Smooth muscle cell of the pulmonary artery (primary cell): ENCODE measurements at places on chromosomes 6 and 20. TPM values are rescaled to one million over a fixed set of nuclear protein-coding genes. Genes with fewer than 3 reads are reported as not detected.

PHF1 gene
- total RNA-seq = 25.1 and 30.0 TPM in 2 replicates

C20orf204 gene
- 0.65 and 0.76 TPM in 2 replicates for total RNA-seq

GRM1 gene
- 0.07 TPM in 2 replicates for total RNA-seq

ROS1 gene
- 0.07 TPM in 2 replicates for total RNA-seq

AGER gene
- total RNA-seq = 0.30 and 0.33 TPM in 2 replicates

C4A gene
- total RNA-seq = 9.4 and 12.3 TPM in 2 replicates

MTHFD1L gene
- total RNA-seq = 75.5 and 81.9 TPM in 2 replicates

PGC gene
- total RNA-seq = not detected in 2 replicates

TINAG gene
- not detected in 2 replicates for total RNA-seq

FAM83B gene
- total RNA-seq = under 0.01 and 0.03 TPM in 2 replicates

SCGN gene
- not detected in 2 replicates for total RNA-seq

WFDC2 gene
- not detected in 2 replicates for total RNA-seq

MOG gene
- total RNA-seq = not detected in 2 replicates

SRMS gene
- total RNA-seq = not detected in 2 replicates

NHLRC1 gene
- total RNA-seq = 2.6 and 2.9 TPM in 2 replicates

SLC17A9 gene
- 21.0 and 25.4 TPM in 2 replicates for total RNA-seq

MMP24 gene
- total RNA-seq = 0.98 and 2.0 TPM in 2 replicates

SLC4A11 gene
- 0.20 and 1.2 TPM in 2 replicates for total RNA-seq

PRPH2 gene
- 0.50 and 0.91 TPM in 2 replicates for total RNA-seq

EYA2 gene
- total RNA-seq = 0.03 and 0.07 TPM in 2 replicates

KIF3B gene
- 36.3 and 46.0 TPM in 2 replicates for total RNA-seq

SLC22A16 gene
- total RNA-seq = not detected in 2 replicates

DPPA5 gene
- total RNA-seq = not detected in 2 replicates

GATA5 gene
- total RNA-seq = 0.13 and 0.26 TPM in 2 replicates

ETV7 gene
- 0.59 and 0.79 TPM in 2 replicates for total RNA-seq

EDN3 gene
- total RNA-seq = not detected in 2 replicates
